ENCODE measurements at places on chromosomes 6 and 20. TPM values are rescaled to one million over a fixed set of nuclear protein-coding genes. Genes with fewer than 3 reads are reported as not detected.

GRCh38 chr6:159969921-159970320 lies 1.0 kb downstream of the IGF2R start:
- H3K27me3 ChIP-seq, result peaks cover 10% of the 10 kb centered on the region
- H3K4me3 ChIP-seq, result peak overlapping the region; percentile 91
- H3K4me1 ChIP-seq, result peaks cover 41% of the 10 kb centered on the region
- H3K36me3 ChIP-seq, result no peaks in the 10 kb centered on the region
- peak overlapping the region; percentile 98 for H3K27ac ChIP-seq
- DNase-seq, result peak; percentile 17

Gene OOEP
- total RNA-seq, result not detected

Gene MLN
- total RNA-seq, result not detected

DNA sequence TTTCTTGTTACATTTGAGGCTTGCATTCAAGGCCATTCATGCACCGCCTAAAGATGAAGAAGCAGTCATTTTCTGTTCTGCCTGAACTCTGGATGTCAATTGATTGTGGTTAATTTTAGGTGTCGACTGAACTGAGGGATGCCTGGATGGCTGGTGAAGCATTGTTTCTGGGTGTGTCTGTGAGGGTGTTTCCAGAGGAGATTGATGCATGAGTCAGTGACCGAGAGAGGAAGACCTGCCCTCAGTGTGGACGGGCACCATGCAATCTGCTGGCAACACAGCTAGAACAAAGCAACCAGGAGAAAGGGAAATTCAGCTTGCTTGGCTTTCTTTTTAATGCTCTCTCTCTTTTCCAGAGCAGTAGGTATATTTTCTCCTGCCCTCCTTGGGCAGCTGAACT lies 164.1 kb upstream of the ECI2 start:
- no peak overlapping the region for H3K4me3 ChIP-seq
- no peaks in the 10 kb centered on the region for H3K27me3 ChIP-seq
- no peak for DNase-seq
- H3K27ac ChIP-seq, result no peak overlapping the region
- H3K4me1 ChIP-seq, result no peaks in the 10 kb centered on the region
- H3K36me3 ChIP-seq, result no peaks in the 10 kb centered on the region

- peaks cover 15% of the 10 kb centered on the region for H3K4me1 ChIP-seq
- H3K27me3 ChIP-seq, result no peaks in the 10 kb centered on the region
- no peak overlapping the region for H3K27ac ChIP-seq
- DNase-seq, result no peak
- H3K4me3 ChIP-seq, result no peak overlapping the region
- H3K36me3 ChIP-seq, result no peaks in the 10 kb centered on the region
Measured at GRCh38 chr6:109320072-109320471, 62.2 kb downstream of the CD164 start.

DNA sequence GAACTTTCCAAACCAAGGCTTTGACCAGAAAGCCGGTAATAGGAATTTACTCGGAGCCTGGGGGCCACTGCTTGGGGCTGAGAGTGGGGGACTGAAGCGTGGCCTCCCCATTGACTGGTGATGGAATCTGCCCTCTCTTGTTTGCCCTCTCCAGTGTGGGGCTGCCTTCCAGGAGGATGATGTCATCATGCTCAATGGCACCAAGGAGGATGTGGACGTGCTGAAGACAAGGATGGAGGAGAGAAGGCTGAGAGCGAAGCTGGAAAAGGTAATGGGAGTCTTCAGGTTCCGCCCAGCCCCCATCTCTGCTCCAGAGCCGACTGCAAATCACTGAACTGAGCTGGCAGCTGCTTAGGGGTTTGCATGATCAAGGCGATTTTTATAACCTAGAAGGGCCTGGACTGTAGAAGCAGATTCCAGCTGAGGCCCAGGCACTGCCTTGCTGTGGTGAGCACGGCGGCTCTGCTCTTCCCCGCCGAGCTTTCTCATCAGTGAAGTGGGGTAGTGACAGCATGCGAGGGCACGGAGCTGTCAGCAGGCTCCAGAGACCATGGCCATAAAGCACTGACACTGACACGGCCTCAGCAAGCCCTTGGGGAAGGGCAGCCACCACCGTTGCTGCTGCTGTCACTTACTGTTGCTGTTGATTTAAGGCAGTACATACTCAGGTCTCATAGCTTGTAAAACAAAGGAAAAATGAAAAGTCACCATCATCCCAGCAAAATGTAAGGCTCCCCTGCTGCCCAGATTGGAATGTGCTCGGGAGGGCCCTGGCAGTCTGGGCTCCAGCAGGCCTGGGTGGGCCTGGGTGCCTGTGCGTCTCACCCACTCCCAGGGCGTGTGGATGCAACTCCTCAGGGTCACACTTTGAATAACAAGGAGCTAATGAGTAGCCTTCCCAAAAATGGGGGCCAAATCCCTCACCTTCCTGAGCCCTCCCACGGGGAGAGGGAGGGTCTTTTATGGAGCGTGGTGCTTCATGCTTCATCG lies 11.1 kb upstream of the FAM209A start:
- H3K4me3 ChIP-seq, result no peak overlapping the region
- DNase-seq, result no peak
- H3K4me1 ChIP-seq, result no peaks in the 10 kb centered on the region
- H3K27ac ChIP-seq, result no peak overlapping the region

- no peaks in the 10 kb centered on the region for H3K27me3 ChIP-seq
- no peaks in the 10 kb centered on the region for H3K4me1 ChIP-seq
- DNase-seq, result no peak
- no peaks in the 10 kb centered on the region for H3K36me3 ChIP-seq
- H3K27ac ChIP-seq, result no peak overlapping the region
- no peak overlapping the region for H3K4me3 ChIP-seq
Measured at GRCh38 chr6:34961574-34961973, 72.5 kb downstream of the ANKS1A start.

DNA sequence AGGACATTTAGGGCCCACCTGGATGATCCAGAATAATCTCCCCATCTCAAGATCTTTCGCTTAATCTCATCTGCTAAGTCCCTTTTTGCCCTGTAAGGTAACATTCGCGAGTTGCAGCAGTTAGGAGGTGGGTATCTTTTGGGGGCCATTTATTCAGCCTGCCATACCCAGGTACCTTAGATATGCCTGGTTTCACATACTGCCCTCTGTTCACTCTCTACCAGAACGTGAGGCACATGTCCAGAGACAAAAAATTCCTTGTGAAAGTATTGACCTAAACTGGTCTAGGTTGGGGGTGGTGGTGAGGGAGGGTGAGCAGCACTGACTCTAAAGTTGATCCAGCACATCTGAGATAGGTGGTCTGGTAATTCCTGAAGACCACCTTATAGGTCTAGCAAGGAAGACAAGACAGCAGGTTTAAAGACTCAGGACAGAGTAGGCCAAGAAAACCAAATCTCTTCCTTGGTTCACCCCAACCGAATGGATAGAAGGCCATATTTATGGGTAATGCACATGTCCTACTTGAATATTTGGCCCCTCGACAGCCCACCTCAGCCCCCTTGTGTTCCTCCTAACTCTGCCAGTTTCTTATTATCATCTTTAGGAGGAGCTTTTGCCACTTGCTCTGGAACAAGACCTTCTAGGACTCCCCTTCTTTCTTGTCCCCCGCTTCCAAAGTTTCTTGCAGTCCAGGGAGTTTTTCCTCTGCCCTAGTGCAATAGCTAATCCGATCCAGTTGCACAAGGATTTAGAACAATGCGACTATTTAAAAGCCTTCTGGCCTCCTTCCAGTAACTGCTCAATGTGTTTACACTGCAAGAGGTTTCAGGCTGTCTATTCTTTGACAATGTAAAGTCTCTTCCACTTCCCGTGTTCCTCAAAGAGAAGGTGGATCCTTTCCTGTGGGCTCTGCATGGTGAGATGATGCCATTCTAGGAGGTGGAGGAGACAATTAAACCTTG lies 213.0 kb upstream of the LAMP5 start:
- DNase-seq, result no peak
- H3K27ac ChIP-seq, result peak overlapping the region; percentile 71
- H3K4me3 ChIP-seq, result no peak overlapping the region
- H3K27me3 ChIP-seq, result no peaks in the 10 kb centered on the region

Measured in progenitor cell of endocrine pancreas (in vitro differentiated cells).